ENCODE measurements at places on chromosomes 7 and 10.

- DNase-seq, result no peak
These were observed 29.0 kb downstream of the PDGFA start for GRCh38 chr7:490461-491291.

GRCh38 chr7:108063520-108063933 is 60.6 kb upstream of the LAMB1 start:
- DNase-seq, result no peak

DNA sequence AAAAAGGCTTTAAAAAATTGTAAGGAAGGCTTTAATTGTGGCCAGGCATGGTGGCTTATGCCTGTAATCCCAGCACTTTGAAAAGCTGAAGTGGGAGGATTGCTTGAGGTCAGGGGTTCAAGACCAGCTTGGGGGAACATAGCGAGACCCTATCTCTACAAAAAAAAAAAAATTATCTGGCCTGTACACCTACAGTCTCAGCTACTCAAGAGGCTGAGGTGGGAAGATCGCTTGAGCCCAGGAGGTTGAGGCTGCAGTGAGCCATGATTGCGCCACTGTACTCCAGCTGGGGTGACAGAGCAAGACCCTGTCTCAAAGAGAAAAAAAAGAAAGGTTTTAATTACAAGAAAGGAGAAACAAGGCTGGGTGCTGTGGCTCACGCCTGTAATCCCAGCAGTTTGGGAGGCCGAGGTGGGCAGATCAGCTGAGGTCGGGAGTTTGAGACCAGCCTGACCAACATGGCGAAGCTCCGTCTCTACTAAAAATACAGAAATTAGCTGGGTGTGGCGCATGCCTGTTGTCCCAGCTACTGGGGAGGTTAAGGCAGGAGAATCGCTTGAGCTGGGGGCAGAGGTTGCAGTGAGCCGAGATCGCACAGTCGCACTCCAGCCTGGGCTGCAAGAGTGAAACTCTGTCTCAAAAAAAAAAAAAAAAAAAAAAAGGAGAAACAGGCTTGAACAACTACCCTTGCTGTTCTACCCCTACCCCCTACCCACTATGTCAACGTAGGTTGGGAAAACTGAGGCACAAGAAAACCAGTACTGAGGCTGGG is 83.7 kb downstream of the CARD11 start:
- no peak for DNase-seq

DNA sequence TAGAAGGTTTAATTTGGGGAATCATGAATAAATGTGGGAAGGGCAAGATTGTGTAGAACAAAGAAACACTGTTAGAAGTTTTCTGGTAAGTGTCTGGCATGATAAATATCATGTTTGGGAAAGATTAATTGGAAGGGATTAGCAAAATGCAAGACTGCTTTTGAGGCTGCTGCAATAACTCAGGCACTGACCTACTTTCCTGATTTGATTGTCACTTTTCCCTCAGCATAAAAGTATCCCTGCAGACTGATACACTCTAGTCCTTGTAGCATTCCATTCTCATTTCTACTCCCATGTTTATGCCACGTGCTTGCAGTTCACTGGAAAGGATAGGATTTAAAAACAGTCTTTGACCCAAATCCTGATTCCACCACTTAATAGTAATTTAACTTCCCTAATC is 303.3 kb upstream of the SEMA3A start:
- DNase-seq, result no peak

GRCh38 chr10:78578929-78579328 is 489.8 kb upstream of the ZMIZ1 start:
- no peak for DNase-seq

GRCh38 chr10:85319826-85320225 is 991.4 kb downstream of the CCSER2 start:
- no peak for DNase-seq

DNA sequence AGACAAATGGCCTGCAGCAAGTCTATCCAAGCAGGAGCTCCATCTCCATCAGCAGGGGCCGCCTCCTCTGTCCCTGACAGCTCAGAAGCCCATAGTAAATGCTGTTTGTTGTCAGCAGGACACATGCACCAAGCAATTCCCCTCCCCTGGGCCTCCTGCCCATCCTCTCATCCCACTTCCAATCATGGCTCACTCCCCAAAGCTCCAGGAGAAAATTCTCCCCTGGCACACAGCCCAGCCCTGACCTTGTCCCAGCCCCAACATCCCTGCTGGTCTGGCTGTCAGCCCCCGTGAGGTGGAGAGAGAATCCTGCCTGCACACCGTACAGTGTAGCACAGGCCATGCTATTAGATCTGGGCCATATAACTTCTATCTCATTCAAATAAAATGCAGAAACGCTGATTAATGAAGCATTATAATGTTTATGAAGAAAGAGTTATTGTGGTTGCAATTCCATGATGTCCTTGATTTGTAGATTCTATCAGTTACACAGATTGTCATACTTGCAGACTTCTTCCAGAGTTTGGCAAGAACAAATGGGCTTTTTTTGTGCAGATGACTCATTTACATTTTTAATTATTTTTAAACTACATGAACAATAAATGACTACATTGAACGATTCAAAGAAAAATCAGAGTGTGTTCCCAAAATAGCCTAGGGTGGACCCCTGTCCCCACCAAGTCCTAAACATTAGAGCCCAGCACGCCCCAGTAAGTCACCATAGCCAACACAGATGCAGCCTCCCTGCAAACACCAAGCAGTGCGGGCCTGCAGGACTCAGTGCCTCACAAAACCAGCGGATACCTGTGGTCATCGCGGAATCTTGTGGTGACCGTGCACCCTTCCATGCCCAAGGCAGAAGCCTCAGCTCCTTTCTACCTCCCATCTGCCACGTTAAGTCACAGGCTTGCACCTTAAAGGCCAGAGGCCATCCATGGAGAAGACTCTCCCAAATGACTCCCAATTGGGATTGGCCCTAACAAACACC is 70.1 kb downstream of the COBL start:
- no peak for DNase-seq

DNA sequence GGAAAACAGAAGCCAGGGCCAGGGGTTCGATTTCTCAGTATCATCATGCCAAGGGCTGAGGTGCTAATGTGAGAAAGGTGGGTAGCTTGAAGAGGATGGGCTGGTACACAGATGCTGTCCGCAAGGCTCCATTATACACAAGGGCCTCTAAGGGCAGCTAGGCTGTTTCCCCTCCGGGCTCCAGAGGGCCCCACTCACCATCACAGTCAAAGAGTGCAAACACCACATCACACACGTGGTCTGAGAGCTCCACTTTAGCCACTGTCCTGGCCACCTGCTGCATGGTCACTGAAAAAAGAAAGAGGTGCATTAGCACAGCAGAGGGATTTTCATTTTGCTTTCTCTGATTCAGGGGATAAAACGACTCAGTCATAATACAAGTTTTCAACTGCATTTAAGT is 20.9 kb upstream of the DNAJB12 start:
- no peak for DNase-seq

GRCh38 chr10:130045091-130045652 is 65.5 kb downstream of the C10orf143 start:
- DNase-seq, result peak; percentile 50

DNA sequence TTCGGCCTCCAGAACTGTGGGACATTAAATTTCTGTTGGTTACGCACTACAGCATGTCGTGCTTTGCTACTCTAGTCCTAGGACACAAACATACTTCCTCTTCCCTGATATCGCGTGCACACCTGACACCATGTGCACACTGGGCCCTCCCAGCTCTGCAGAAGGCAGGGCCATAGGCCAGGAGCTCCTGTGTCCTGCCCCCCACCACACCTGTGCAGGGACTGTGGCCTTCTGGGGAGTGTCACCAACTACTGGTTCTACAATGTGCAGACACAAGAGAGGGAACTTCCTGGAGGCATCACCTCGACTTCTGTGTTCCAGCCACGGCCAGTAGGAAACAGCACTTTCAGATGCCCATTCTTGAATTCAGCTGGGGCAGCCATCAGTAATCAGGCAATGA is 646.4 kb upstream of the MGMT start:
- no peak for DNase-seq

DNA sequence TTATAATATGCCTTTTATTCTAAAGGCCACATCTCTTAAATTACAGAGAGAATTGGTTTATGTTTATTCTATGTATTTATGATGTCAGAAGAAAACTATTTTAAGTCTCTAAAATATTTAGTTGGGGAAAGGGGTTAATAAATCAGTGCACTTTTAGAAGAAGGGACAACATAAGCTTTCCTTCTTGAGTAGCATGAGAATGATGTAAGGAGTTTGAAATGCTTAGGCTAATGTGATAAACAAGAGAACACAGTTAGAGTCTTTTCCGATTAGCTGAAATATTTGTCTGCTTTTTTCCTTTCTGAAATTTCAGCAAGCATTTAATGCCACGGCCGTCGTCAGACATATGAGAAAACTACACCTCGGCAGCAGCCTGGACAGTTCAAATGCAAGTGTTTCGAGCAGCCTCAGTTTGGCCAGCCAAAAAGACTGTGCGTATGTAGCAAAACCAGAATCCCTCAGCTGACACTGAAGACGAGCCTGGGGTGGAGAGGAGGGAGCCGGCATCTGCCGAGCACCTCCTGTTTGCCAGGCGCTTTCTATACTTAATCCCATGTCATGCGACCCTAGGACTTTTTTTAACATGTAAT is 176.2 kb downstream of the CCDC3 start:
- no peak for DNase-seq

DNA sequence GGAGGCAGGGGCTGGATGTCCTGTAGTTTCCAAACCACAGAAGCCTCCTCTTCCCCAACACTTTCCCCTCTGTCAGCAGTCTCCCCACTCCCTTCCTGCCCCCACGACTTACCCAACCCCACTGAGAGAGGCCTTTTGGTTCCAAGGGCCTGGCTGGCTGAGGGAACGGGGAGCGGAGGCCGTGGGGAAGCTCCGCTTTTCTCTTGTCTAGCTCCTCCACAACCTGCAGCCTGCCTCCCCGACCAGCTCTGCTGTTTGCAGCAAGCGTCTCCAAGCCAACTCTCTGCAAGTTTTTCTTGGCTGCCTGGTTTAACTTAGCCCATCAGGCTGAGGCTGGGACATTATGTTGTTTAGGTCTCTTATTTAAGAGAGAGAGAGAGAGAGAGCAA is 126.8 kb downstream of the NEURL1 start:
- DNase-seq, result no peak

DNA sequence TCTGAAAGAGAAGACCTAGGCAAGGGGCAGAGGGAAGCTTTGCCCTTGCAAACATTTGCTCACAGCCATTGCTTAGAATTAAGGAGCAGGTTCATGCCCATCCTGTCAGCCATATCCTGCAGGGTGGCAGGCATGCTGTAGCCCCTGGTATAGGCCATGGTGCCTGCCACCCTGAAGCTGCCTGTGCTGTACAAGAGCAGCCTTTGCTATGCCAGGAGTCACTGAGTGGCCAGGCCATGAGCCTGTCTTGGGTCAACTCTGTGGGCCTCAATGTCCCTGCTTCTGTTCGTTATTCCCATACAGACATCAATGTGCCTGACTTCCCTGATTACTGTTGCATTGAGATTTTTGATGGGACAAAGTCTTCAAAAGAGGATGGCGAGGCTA is 368 bp upstream of the SVOPL start:
- no peak for DNase-seq

GRCh38 chr10:69742928-69743602 is 58.6 kb upstream of the COL13A1 start:
- DNase-seq, result no peak

DNA sequence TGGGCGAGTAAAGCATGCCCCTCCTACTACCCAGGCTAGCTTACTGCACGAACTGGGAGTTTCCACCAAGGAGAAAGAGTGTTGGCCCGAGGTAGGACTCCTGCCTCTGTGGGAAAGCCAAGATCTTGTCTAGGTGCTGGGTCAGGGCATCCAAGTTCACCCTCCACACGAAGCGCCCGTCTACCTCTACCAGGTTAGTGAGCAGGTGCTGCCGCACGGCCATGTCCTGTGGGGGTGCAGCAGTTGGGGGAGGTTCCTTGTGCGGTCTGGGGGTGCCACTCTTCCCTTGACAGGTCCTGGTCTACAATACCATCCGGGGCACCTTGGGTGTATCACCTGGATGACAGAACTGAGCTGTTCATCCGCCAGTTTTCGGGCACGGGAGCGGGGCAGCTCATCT is 1.7 kb downstream of the ABHD11 start:
- DNase-seq, result no peak

DNA sequence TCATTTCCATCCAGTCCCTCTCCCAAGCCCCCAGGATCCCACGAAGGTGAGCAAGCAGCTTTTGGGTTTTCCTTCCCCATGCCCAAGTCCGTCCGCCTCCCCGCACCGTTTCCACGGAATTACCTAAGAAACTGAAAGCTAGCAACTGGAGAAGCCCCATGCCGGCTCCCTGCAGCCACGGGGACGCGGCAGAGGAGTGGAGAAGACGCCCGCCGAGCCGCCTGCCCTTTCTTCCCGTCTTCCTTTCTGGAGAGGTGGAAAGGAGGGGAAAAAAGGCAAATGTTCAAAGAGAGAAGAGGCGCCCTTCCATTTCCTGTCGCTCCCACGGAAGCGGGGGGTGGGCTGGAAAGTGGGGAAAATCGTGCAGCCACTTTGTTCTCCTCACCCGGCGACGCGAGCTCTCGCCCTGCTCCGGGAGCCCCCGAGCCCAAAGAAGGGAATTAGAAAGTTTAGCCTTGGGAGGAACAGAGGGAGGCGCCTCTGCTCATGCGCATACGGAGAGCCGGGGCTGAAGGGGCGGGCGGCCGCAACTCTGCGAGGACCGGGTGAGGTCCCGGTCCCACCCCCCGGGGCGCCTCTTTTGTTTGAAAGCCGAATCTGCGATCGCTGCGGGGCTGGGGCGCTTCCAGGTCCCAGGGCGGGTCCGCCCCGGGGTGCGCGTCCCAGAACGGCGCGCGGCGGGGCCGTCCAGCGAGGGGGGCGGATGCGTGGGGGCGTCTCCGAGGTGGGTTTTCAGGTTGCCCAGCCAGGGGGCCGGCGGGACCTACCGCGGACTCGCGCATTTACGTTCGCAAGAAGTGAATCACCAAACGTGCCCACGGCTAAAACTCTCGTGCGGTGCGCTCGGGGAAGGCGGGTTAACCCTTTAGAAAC is at the start of gene LAMB1:
Gene LAMB1, minus strand, starts transcription at position 436 of the 873 bp plus-strand sequence. Its CDS starts 276 bp downstream, at position 160.
- no peak for DNase-seq

DNA sequence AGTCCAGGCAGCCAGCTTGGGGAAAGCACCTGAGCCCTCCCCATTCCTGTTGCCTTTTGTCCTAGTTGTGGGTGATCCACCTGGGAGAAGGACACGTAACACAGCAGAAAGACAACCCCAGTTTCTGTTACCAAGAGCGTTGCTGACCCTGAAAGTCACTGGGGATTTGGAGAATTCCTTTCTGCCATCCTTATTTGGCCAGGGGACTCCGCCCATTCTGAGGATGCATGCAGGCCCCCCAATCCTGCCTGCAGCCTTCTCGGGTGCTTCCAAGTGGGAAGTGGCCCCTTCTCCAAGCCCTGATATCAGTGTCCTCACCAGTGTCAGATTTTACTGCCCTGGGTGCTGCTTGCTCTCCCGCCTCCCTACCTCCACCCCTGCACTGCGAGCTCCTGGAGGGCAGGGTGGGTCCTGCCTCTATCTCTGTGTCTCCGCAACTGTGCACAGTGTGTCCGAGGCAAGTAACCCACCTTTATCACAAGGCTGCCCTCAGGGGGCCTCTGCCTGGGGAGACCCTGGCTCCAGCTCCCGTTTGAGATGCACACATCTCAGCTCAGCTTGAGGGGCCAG is 9.2 kb upstream of the ADCY1 start:
- DNase-seq, result no peak

GRCh38 chr10:70122742-70123141 is 9.9 kb downstream of the AIFM2 start:
- no peak for DNase-seq
